ENCODE measurements at places on chromosomes 13 and 19. TPM values are rescaled to one million over a fixed set of nuclear protein-coding genes. Genes with fewer than 3 reads are reported as not detected.

GRCh38 chr13:43030548-43030947 lies 7.2 kb downstream of the DNAJC15 start:
- no peak for DNase-seq

GRCh38 chr13:60679131-60679530 lies 282.1 kb downstream of the TDRD3 start:
- DNase-seq = no peak

DNA sequence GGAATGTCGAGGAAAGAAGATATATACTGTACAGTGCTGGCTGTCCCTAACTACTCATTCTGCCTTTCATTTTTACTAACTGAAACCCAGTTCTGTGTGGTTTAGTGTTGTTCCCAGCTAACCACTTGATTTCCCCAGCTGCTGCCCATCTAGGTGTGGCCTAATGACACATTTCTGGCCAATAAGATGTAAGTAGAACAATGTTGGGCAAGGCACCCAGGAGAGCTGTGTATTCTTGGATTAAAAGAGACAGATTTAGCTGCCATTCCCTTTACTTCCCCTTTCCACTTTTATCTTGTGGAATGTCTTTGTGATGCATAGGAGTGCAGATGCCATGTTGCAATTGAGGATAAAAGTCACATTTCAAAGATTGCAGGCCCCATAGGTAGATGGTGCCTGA lies 28.3 kb upstream of the PCDH9 start:
- no peak for DNase-seq

DNA sequence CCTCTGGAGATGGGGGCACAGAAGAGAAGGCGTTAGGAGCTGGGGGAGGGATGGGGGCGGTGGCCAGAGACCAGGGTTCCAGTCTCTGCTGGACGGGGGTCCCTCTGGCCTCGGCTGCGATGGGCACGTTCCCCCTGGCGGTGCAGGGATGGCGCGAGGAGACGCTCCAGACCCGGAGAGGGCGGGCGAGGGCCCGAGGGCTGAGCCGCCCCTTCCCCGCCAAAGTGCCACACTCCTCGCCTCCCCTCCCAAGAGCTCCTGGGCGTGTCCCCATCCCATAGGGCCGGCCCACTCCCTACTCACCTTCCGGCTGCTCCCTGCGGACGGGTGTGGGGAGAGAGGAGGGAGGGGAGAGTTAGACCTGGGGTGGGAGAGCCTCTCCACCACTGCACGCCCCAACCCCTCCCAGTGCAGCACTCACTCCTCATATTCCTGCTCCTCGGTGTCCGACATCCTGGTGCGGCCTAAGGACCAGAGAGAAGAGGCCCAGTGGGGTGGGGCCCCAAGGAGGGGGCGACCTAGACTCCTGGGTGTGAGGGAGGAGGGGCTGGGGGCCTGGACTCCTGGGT lies 2.2 kb downstream of the TNNT1 start:
- no peak for DNase-seq

KISS1R gene
- 0.14 TPM for total RNA-seq

DNA sequence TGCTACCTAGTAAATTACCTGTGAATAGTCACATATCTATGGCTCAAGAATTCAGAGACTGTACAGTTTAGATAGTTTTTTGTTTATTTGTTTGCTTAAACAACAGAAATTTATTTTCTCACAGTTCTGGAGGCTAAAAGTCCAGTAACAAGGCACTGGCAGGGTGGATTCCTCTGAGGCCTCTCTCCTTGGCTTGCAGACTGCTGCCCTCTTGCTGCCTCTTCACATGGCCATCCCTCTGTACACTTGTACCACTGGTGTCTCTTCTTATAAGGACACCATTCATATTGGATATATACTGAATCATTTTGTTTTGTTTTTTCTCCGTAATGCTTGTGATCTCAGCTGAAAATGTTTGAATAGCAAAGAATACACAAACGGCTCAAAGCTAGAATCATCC lies 56.4 kb upstream of the MIR17HG start:
- DNase-seq = no peak

DNA sequence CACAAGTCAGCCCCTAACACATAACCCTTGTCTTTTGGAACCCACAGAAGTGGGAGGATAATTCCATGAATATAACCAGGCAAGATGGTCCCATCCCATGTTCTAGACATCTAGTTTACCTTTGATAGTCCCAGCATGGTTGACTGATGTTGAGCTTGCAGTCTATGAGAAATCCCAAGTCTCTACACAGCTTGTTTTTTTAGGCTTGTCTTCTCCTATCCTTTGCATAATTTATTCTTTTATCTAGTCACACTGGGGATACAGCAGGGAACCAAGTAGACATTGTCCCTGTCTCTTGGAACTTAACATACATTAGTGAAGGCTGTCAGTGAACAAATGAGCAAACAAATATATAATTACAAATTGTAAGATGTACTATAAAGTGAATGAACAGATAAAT lies 19.6 kb upstream of the FRY start:
- no peak for DNase-seq

- DNase-seq = peak; percentile 22
These were observed 232.4 kb downstream of the LHFPL6 start for GRCh38 chr13:39370554-39370953.

GRCh38 chr19:48319647-48320541 lies 5.5 kb upstream of the EMP3 start:
- peak; percentile 79 for DNase-seq

GRCh38 chr19:48991873-48992580 lies 1.1 kb downstream of the GYS1 start:
- peak; percentile 64 for DNase-seq

SULT2A1 gene
- total RNA-seq = not detected

DNA sequence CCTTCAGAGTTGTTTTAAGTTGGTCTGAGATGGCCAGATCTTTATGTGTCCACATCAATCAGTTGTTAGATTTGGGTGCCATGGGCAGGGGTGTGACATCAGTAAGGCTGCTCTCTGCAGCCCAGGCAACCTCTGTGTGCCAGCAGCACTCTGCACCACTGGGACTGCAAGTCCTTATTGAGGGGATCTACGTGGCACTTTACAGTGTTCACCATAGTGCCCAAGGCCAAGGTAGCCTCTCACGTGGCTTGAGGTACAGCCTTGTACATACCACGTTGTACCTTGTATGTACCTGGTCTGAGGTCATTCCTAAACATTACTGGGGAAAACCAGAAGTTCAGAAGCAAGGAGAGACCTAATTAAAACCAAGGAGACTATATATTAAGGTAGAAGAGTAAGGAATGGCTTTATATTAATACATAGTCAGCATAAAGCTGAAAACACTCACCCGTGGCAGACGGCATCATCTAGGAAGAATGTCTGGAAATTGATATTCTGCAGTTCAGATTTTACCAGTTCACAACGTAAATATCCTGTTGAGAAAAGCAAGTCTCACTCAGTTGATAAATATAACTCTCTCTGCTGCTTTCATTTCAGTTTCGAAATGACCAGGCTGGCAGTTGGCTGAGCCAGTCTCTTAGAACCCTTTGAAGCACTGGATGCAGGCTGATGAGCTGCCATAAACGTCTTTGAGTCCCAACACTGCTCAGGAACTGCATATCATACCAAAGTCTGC lies 128.8 kb downstream of the ZDHHC20 start:
- no peak for DNase-seq

- DNase-seq = no peak
These were observed 177.3 kb downstream of the PCDH9 start for GRCh38 chr13:67052550-67053490.

GRCh38 chr19:28486926-28487325 lies 726.0 kb downstream of the UQCRFS1 start:
- DNase-seq = no peak

SYNGR4 gene
- total RNA-seq = not detected

GRCh38 chr13:110882972-110883371 lies 31.9 kb downstream of the ANKRD10 start:
- no peak for DNase-seq

ZNF432 gene
- total RNA-seq = 27.6 TPM

- DNase-seq = no peak
These were observed 1082.9 kb downstream of the UQCRFS1 start for GRCh38 chr19:28130066-28130511.

RXFP2 gene
- 0.26 TPM for total RNA-seq

DNA sequence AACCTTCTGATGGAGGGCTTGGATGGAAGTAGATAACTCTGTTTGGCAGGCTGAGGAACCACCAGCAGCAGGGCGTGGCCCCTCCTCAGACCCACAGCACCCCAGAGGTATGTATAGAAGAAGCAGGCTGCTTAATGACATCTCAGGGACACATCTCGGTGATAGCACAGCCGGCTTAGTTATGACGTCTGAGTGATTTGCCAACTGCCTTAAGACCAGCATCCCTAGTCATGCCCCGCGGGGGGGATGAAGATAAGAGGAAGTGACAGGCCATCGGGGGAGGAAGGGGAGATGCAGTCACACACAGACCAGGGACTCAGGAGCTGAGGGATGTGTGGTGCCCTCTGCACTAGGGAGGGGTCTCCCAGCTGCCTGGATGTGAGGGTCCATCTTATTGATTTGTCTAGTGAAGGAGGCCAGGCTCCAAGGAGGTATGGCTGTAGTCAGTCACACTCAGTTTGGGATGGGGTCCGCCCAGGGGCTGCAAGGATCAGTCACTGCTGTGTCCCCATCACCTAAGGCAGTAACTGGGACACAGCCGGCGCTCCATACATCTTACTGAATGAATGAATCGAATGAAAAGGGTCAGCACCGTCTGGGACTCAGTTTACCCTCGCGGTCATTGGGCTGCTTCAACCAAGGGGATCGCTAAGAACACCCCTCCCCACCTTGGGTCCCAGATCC lies 19.2 kb upstream of the ERCC1 start:
- peak; percentile 44 for DNase-seq

F2RL3 gene
- total RNA-seq = 8.2 TPM

ZNF541 gene
- not detected for total RNA-seq

NKG7 gene
- total RNA-seq = 1.0 TPM

DNA sequence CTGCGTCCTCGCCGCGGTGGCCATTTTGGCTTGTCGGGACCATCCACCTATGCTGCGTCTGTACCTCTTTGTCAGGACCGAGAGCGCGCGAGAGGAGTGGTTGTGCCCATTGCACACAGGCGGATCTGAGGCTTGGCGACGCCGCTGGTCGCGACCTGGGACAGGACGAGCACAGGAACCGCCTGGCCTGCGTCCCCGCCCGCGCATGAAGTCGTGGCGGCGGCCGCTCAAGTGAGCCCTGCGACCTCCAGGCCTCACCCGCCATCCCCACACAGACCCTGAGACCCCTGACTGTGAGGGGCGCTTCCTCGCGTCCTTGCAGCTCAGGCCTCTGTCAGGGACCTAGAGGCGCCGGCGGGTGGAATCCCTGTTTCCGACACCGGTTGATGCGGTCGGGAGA lies 16.8 kb downstream of the ZNF586 start:
- DNase-seq = no peak

- DNase-seq = no peak
These were observed 169.2 kb upstream of the TSHZ3 start for GRCh38 chr19:31518216-31519020.

DNA sequence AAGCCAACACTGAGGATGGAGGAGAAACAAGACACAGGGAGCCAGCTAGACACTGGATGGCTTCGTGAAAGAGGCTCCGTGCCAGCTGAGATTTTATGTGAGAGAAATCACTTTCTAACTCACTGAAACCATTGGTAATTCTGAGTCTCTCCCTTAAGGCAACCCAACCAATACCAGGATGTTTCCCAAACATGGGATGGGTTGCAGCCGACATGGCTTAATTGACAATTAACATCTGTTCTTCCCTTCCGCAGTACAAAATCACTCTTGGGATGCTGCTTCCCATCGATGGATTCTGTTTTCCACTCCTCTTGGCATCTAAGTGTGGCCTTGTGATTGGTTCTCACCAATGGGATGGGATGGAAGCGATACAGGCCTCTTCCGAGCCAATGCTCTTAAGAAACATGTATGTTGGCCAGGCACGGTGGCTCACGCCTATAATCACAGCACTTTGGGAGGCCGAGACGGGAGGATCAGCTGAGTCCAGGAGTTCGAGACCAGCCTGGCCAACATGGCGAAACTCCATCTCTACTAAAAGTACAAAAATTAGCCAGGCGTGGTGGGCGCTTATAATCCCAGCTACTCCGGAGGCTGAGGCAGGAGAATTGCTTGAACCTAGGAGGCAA lies 2.3 kb upstream of the ZNF787 start:
- no peak for DNase-seq

- DNase-seq = no peak
These were observed 124.3 kb downstream of the PTPRS start for GRCh38 chr19:5216141-5216847.

DNA sequence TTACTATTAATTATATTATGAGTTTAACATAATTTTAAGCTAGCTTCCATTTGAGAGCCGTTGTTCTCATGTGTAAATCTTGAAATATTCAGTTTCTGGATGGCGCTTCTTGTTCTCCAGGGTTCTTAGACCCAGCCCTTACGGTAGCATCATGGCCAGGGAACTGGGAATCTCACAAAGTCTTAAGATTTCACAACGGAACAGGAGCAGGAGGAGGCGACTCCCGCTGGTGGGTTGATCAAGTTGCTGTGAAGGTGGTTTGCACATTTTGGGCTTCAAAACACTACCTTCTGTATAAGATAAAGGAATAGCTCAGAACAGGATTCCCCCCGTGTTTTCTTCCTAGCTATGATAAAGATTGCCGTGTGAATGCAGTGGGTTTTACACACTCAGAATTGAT lies 2.8 kb downstream of the NAXD start:
- no peak for DNase-seq

CCNA1 gene
- not detected for total RNA-seq

GRCh38 chr13:74555276-74555625 lies 421.0 kb upstream of the KLF12 start:
- DNase-seq = no peak

DNA sequence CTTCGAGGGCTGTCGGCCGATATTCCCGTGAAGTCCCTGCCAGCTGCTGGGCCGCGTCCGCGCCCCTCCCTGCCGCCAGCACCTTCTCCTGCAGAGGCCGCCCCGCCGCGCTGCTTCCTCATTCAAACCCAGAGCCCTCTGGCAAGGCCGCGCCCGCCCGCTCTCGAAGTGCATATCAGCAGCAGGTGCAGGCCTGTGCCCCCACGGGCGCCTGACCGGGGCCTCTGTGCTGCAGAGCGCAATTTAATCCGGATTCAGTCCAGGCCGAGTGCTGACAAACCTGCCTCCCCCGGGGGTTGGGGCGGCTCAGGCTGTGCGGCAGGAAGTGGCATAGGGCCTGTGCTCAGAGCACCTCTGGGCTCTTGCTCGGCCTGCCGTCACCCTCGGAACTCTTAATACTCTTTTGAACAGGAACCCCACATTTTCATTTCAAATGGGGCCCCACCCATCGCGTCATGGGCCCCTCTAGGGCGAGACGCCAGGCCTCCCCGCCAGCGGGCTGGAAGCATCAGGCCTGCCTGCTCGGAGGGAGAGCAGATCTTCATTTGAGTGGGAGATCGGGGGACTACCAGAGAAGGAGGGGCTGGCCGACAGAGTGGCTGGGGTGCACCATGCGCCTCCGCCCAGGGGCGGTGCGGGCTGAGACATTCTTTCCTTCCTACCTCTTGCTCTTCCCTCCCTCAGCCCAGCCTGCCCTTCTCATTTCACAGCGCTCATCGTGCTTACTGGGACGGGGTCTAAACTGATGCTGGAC lies 125.7 kb downstream of the TNFRSF19 start:
- no peak for DNase-seq
